Stomach (tissue), 19 donors: ENCODE measurements at places on chromosomes 16 and 17.

DNA sequence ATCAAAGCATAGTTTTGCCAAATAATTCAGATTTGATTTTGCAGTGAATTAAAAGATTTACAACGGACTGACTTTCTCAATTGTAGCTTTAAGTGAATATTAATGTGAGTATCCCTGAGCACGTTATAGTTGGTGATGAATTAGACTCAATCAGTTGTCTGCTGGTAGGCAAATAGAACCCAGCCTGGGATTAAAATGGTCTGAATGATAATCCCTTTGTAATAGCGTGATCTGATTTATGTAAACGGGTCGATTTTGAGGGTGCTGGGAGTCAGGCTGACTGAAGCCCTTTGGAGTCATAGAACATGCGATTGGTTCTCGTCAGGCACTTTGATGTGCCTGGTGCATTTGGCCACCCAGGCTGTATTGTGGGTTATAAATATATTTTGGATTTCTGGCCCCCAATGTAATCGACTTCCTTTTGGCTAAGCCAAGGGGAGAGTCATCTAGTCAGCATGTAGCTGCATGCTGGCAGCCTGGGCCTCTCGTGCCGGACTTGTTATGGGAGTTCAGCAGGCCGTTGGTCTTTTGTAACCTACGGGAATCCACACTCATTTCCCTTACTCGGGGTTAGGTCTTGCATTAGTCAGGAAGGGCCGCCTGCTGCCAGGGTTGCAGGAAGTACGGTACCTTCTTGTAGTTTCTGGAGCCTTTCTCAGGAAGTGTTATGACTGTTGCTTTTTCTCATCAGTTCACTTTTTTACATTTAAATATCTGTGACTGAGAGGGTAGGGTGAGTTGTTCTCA lies 5.4 kb downstream of the PGS1 start:
- peak; percentile 57 for DNase-seq

GRCh38 chr16:4372001-4372577 lies 441 bp downstream of the VASN start:
- DNase-seq: no peak

DNA sequence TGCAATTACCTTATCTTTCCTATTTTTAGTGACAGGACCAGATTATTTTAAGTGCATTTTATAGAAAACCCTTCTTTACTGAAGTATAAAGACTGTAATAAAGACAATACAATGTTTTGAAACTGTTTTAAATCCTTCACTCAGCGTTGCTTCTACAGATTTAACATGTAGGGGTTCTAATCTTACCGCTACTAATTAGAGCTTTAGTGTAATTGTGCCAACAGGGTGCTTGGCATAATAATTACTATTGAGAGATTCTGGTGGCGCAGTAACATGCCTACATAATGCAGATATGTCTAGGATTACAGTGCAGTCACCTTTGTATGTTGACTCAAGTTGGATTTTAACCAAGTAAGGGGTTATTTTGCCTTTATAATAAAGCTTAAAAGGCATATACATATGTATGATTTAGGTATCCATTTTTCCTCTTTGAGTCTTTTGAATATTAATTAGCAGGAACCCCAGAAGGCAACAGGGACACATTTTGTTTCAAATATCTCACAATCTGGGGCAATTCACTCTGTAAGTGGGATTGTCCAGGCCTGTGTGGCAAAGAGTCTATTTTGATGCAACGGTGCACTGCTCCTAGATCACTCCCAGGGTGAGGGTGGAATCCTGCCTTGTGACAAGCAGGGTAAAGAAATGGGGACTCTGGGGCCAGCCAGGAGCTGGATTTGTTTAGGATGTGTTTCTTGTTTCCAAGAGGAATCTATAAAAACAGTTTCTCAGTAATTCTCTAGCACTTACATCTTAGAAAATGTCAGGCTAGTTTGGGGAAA lies 604.7 kb upstream of the SALL1 start:
- DNase-seq: no peak

DNA sequence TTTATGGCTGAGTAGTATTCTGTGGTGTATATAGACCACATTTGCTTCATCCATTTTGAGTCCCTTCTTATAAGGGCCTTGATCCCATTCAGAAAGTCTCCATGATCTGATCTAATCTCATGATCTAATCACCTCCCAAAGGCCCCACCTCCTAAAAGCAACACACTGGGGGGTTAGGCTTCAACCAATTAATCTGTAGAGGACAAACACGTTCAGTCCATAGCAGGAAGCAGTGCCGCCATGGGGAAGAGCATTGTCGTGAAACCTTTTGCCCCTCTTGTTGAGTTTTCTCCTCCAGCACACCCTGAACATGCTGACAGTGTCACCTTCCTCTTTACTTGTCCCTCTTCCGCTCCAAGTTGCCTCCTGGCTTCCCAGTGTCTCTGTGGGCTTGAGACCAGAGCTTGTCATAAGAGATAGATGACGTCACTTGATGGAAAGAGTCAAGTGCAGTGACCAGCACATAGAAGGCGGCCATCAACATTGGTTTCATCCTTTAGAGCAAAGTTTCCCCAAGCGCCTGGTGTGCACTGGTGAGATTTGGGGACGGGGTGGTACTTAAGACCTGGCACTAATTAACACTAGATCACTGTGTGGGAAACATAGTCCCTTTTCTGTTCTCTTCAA lies 74.1 kb downstream of the PRKCB start:
- no peak for DNase-seq

DNA sequence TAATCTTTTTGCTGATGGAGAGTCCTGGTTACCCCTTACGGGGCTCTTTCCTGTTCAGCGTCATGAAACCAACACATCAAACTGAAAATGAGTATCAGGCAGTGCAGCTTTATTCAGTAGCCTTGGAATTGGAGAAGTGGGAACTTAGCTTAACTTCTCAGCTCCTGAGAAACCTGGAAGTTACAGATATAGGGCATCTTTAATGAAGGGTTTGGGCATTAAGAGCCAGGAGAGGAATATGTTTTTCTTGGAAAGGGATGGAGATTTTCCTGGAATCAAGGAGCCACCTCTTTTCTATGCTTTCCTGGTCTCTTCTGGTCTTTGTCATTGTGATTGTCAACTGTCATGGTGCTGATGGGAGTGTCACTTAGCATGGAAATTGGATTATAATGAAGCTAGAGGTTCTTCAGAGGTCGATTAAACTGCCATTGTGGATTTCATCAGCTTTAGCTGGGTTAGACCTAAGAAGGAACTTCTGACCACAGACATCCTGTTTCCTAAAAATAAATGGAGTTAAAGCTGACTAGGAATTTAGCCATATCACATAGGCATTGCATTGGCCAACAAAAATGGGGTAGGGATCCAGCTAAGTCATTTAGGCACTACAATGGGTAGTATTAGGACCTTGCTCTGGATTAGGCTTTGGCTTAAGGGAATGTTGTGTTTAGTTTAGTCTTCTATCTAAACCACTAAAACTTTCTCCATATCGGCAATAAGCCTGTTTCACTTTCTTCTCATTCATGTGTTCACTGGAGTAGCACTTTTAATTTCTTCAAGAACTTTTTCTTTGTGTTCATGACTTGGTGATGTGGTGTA lies 186.4 kb downstream of the BCAS3 start:
- DNase-seq: peak; percentile 2

DNA sequence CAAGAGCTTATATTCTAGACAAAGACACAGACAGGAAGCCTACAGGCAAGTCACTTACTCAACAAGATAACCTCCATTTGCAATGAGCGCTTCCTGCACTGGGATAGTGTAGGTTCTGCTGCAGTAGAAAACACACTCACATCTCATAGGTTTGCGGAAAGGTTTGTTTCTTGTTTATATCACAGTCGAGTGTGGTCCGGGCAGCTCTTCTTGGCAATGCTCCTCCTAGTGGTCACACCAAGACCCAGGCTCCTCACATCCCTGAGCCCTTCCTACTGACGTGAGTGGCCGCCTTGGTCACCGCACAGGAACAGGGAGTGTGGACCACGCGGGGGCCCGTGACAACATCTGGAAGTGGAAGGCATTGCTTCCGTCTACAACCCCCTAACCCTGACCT lies 48.0 kb upstream of the RBFOX3 start:
- no peak for DNase-seq

DNA sequence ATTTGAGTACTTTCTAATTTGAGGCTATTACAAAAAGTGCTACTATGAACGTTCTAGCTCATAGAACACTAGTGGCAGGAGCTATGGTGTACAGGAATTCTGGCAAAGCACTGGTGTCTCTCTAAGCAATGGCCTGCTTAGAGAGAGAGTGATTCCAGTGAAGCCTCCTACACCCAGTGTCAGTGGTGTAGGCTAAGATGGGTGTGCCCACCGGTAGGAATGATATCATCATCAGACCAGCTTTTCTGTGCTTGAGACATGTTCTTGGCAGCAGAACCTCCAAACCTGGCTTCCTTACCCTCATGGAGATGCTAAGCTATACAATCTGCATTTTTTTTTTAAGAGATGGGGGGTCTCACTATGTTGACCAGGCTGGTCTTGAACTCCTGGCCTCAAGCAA lies 370.3 kb downstream of the SOX9 start:
- DNase-seq: no peak

GRCh38 chr17:51860954-51861561 lies 297.5 kb downstream of the CA10 start:
- peak; percentile 71 for DNase-seq

DNA sequence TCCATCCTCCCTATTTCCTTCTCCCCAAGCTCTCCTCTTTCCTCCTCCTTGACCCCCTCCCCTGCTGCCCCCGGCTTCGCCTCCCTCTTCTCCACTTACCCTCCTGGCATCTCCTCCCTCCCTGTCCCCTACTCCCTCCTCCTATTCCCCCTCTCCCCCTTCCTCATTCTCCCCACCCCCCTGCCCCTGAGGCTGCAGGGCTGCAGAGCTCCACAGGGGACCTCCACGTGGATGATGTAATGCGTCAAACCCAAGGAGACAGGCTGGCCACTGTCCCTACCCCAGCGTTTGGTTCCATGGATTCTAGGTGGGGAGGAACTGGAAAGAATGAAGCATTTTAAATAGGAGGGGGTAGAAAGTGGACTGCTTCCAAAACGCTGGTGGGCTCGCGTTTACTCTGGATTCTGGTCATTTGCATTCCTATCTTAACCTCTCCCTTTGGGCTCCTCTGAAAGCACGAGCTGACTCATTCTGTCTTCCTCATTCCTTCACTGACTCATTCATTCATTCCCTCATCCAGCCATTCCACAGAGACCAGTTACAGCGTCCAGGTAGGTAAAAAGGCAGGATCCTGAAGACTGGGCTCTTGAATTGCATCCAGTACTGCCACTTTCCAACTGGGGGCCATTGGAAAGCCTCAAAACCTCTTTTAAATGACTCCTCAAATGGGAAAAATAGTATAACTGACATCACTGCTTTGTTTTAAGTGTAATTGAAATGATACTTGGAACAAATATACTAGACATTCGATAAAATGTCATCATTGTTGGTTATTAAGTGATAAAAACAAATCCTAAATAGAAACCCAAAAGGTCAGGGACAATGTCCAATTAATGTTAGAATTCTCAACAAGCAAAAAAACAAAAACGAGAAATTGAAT lies 943 bp upstream of the COTL1 start:
- DNase-seq: peak; percentile 77

DNA sequence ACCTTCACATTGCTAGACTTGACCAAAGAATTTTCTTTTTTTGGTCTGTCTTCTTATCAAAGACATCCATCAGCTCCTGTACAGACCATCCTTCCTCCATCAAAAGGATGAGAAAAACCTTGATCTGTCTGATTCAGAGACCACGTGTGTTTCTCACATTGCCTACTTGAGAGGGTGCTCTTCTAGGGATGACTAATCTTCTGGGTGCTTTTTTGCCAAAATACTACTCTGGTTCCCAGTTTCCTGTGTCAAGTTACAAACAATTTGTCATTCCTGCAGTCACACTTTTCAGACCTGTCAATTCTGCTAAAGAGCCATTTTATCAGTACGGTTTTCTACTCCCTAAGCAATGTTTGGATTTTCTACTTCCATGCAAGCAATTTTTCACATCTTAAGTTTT lies 492.2 kb downstream of the CDH11 start:
- DNase-seq: no peak

DNA sequence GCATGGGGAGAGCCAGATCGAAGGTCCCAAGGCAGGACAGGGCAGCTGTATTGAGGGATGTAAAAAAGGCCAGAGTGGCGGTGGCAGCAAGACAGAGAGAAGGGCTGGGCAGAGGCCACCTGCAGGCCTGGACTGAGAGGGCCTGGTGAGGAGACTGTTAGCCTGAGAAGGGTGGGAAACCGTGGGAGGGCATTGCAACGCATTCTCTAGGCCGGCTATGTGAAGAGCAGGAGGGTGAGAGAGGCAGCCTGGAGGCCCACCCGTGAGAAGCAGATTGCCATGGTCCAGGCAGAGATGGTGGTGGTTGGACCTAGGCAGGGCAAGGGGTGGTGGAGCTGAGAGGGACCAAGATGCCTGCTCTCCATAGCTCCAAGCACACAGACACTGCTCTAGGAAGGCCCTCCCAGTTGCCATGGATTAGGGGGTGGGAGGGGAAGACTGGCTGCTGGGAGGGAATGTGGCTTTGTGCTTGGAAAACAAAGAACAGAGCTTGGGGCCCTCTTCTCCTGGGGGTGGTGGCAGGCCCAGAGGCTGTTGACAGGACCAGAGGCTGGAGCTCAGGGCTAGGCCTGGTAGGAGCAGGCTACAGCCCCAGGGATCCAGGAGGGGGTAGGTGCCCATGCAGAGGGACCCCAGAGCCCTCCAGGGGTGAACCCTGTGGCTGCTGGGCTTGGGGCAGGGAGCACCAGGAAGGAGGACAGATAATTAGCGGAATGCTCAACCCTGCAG lies 12.4 kb upstream of the TCAP start:
- DNase-seq: no peak

DNA sequence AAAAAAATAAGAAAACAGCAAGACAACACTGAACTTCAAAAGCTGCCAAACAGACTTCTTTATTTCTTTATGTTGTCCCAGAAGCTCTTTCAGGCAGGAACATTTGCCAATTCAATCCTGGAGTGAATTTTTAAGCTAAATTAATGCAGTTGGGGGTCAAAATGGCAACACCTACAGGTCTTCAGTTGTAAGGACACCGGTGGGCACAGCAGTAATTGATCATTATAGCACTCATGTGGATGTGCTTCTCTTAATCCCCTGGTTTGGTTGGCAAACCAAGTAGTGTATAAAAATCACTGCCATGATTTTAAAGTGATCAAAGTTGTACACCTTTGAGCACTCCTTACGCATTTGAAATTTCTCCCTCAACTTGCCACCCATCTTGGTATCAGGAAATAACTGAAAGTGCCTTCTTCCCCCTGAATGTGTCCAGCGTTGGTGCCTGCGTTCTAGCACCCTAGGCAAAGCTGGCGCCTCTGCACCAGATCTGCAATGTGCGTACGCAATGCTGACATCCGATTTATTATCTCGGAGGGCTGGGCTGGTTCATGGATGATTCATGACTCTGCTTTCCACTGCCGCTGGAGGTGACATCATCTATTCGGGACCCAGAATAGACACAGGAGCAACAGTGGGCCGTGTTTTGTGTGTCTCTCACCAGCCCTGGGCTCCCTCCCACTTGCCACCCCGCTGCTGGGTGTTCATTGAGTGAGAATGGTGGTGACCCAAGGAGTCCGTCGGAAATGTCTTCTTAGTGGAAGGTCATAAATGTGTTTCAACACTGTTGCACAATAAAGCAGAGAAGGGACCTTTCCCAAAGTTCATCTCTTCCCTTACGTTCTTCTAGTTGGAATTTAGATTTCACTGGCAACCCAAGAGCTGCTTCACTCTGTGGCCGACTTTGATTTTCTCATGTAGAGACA lies 203.4 kb downstream of the CCDC182 start:
- DNase-seq: no peak

- DNase-seq: peak; percentile 47
These were observed 1.8 kb upstream of the GINS2 start for GRCh38 chr16:85690469-85691064.

- no peak for DNase-seq
These were observed 95.9 kb downstream of the RPTOR start for GRCh38 chr17:80640366-80641084.

- DNase-seq: peak; percentile 64
These were observed 41.5 kb downstream of the CD300LF start for GRCh38 chr17:74671031-74671771.
